Type B pancreatic cell (in vitro differentiated cells): ENCODE measurements at places on chromosomes 16 and 17. TPM values are rescaled to one million over a fixed set of nuclear protein-coding genes. Genes with fewer than 3 reads are reported as not detected.
A peak's percentile ranks its signal among the peaks of the same experiment; 100 is the strongest.

The ADAD2 gene
- not detected in 2 replicates for total RNA-seq

The COL1A1 gene
- 31.0 and 201 TPM in 2 replicates for total RNA-seq

The FMNL1 gene
- 1.9 and 6.0 TPM in 2 replicates for total RNA-seq

The SLFN5 gene
- 21.7 and 42.1 TPM in 2 replicates for total RNA-seq

The MYO15A gene
- 1.8 and 2.2 TPM in 2 replicates for total RNA-seq

GRCh38 chr17:61943117-61943516 lies 15.3 kb upstream of the INTS2 start:
- no peaks in the 10 kb centered on the region for H3K27me3 ChIP-seq
- H3K4me1 ChIP-seq: no peaks in the 10 kb centered on the region
- no peak overlapping the region for H3K4me3 ChIP-seq
- no peak overlapping the region for H3K27ac ChIP-seq
- peaks cover 13% of the 10 kb centered on the region for H3K36me3 ChIP-seq

DNA sequence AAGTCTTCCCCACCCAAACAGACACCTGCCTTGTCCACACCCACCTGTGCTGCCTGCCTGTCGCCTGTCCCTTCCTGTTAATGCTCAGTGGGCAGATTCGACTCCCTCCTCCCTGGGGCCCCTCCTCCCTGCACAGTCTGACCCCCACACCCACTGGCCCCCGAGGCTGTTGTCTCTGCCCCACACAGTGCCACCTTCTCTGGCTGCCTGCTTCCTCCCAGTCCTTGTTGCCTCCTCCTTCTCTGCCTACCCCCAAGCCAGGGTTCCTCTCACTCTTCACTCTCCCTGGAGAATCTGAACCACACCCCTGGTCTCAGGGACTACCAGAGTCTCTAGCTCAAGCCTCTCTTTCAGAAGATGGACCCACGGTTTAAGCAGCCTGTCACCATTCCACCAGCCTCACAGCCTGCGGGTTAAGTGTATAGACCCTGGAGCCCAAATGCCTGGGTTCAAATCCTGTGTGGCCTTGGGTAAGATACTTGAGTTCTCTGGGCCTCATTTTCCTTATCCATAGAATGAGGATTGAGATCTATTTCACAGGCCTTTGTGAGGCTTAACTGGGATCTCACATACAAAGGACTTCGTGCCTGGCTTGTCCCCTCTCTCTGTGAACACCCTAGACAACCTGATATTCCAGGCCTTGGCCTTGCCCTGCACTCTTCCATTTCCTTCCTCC lies 3.8 kb upstream of the ARHGAP23 start:
- peaks cover 31% of the 10 kb centered on the region for H3K4me1 ChIP-seq
- no peaks in the 10 kb centered on the region for H3K36me3 ChIP-seq
- peak overlapping the region; percentile 82 for H3K27ac ChIP-seq
- DNase-seq: no peak
- H3K4me3 ChIP-seq: peak overlapping the region; percentile 55
- H3K27me3 ChIP-seq: peaks cover 36% of the 10 kb centered on the region

- no peaks in the 10 kb centered on the region for H3K27me3 ChIP-seq
- no peaks in the 10 kb centered on the region for H3K36me3 ChIP-seq
- no peaks in the 10 kb centered on the region for H3K4me1 ChIP-seq
- H3K27ac ChIP-seq: no peak overlapping the region
These were observed 584.5 kb downstream of the HS3ST4 start for GRCh38 chr16:26276289-26276688.

DNA sequence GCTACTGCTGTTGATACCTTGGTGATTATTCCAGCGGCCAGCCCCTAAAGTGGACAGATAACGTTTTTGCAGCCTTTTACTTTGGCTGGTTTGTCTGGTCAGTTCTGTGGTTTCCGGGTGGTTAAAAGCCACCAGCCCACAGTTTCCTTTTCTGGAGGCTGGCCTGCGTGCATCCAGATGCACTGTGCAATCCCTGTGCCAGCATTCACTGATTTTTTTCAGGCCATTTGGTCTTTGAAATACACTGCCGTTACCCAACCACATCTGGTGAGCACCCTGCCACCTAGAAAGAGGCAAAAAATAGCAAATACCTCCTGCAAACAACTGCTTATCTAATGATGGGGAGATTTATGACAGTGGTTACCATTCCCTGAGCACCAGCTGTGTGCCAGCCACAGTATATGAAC lies 797 bp downstream of the NUDT7 start:
- H3K4me3 ChIP-seq: peak overlapping the region; percentile 89
- H3K36me3 ChIP-seq: no peaks in the 10 kb centered on the region
- peak overlapping the region; percentile 79 for H3K27ac ChIP-seq
- no peaks in the 10 kb centered on the region for H3K27me3 ChIP-seq

DNA sequence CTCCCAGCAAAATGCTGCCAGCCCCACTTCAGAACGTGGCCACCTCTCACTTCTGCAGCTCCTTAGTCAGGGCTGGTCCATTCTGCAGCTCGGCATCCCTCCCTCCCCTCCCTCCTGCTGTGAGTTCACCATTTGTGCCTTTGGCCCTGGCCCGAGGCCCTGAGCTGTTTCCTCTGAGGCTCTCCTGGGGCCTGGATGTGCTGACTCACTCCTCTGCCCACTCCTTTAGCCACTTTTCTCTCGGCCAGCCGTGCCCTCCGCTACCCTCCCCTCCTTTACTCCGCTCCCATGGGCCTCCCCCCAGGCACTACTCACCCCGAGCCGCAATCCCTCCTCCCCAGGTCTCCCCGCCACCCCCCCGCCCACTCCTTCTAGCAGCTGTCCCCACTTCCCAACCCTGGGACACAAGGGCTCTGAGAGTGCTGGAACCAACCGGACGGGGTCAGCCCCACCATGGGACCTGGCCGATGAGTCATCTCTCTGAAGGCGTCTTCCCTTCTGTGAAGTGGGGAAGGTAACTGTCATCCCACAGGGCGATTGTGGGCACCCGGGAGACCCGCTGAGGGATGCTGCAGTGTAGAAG lies 11.5 kb downstream of the KCNG4 start:
- peaks cover 6% of the 10 kb centered on the region for H3K27me3 ChIP-seq
- DNase-seq: no peak
- no peaks in the 10 kb centered on the region for H3K36me3 ChIP-seq

DNA sequence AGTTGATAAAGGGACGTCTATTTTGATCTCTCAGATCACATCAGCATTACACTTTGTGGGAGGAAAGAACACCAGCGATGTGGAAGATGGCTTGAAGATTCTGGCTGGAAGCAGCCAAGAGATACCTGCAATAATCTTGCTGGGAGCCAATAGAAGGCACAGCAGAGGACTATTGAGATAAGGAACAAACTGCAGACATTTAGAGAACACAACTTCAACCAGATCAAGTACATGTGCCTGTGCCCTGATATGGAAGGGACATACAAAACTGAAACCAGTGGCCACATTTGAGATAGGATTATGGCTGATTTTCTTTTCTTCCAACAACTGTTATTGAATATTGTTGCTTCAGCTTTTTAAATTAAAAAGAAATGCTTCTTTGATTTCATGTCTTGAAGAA lies 18.6 kb upstream of the PSMD7 start:
- no peak overlapping the region for H3K27ac ChIP-seq
- peaks cover 1% of the 10 kb centered on the region for H3K36me3 ChIP-seq
- H3K4me3 ChIP-seq: no peak overlapping the region
- no peak for DNase-seq

DNA sequence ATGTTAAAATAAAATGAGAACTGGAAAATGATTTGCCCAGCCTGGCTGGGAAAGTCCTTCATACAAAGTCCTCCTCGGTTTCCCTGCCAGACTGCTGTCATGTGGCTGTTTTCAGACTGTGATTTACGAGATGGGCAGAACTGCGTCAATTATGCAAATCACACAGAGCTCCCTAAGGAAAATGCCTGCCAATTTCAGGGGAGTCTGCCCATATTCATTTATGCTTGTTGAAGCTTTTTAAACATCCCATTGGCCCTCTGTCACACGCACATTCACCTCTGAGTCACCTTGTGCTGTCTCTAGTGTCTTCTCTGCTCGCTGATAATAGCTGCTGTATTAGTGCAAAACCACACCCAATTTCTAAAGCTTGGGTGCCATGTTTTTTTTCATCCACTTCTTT lies 81.7 kb upstream of the FAM20A start:
- no peaks in the 10 kb centered on the region for H3K36me3 ChIP-seq
- no peak overlapping the region for H3K27ac ChIP-seq
- DNase-seq: no peak
- no peaks in the 10 kb centered on the region for H3K4me1 ChIP-seq
- no peaks in the 10 kb centered on the region for H3K27me3 ChIP-seq

GRCh38 chr16:47967374-47967773 lies 188.4 kb downstream of the ABCC12 start:
- no peaks in the 10 kb centered on the region for H3K4me1 ChIP-seq
- H3K36me3 ChIP-seq: no peaks in the 10 kb centered on the region
- no peak for DNase-seq
- H3K27ac ChIP-seq: no peak overlapping the region

GRCh38 chr17:38572669-38573365 lies 32.9 kb downstream of the SRCIN1 start:
- no peak for DNase-seq
- H3K27ac ChIP-seq: no peak overlapping the region
- H3K27me3 ChIP-seq: peaks cover 88% of the 10 kb centered on the region
- peak overlapping the region; percentile 83 for H3K4me3 ChIP-seq

DNA sequence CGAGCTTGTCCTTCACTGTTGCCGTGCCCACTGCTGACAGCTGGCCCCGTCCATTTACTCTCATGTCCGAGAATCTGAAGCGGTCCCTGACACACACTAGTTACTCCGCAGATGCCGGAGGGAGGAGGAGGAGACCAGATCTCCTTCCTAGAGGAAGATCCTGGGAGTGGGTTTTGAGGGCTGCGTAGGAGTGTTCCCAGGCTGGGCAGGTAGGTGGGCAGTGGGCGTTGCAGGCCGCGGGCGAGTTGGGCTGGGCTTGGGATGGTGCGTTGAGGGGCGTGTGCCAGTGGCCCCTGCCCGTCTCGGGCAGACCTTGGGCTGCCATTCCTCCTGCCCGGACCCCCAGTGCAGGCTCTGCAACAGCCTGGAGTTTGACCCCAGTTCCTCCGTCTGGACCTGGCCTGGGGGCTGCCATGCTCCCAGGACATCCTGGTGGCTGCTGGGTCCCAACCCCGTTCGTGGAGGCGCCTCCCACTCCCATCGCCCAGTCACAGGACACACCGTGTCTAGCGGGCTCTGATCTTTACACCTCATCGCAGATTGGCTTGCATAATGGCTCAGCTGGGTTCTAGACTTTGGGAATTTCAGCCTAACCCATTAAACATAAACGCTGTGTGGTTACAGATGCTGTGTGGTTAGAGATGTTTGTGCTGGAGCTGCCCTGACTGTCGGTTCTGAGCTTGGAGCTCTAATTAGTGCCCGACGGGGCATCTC lies 22.8 kb downstream of the CACNA1H start:
- no peak overlapping the region for H3K4me3 ChIP-seq
- H3K36me3 ChIP-seq: no peaks in the 10 kb centered on the region
- H3K27ac ChIP-seq: no peak overlapping the region
- no peaks in the 10 kb centered on the region for H3K4me1 ChIP-seq

DNA sequence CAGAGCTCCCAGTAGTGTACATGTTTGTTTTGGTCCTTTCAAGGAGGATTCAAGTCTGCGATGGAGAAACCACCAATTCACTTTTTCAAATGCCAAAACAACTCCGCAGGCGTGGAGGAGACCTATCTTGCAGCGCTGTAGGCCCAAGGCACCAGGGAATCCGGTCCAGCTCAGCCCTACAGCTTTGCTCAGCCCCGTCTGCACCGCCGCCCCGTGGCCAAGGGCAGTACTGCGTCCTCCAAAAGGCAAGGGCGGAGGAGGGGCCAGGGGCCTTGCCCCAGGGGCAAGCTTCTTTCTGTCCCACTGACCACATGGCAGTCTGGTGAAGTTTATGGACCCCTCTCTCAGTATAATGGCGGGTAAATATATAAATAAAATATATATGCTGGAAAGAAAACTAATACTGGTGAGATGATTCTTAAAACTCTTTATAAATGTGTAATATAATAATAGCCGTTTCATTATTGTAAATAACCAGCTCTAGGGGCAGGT lies 709 bp upstream of the CD300LG start:
- H3K36me3 ChIP-seq: no peaks in the 10 kb centered on the region
- no peak overlapping the region for H3K4me3 ChIP-seq
- H3K27ac ChIP-seq: no peak overlapping the region
- H3K27me3 ChIP-seq: peaks cover 6% of the 10 kb centered on the region

- peak overlapping the region; percentile 97 for H3K27ac ChIP-seq
- H3K27me3 ChIP-seq: no peaks in the 10 kb centered on the region
- peak overlapping the region; percentile 34 for H3K4me3 ChIP-seq
- H3K36me3 ChIP-seq: peaks cover 4% of the 10 kb centered on the region
- peaks cover 53% of the 10 kb centered on the region for H3K4me1 ChIP-seq
- DNase-seq: no peak
These were observed 20.4 kb downstream of the CEP295NL start for GRCh38 chr17:78882540-78883088.

DNA sequence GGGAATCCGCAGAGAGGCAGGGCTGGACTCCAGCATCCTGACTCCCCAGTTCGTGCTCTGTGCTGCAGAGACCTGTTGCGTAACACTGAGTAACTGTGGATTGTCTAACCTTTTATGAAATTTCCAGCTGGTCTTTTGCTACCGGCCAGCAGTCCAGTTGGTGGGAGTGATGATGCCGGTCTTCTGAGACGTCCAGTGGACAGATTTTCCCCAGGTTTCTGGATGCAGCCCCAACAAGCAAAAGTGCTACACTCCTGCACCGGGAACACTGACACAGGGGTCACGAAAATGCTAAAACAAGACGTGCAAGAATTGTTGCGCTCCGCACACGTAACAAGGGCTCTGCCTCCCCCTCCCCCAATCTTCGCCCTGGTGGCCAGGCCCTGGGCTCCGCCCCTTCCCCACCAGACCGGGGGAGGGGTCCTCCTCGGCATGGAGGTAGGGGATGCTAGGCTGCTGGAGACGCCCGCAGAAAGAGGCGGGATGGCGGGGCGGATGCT lies 701 bp upstream of the MRC2 start:
- H3K4me1 ChIP-seq: peaks cover 20% of the 10 kb centered on the region
- H3K27me3 ChIP-seq: peaks cover 31% of the 10 kb centered on the region
- DNase-seq: peak; percentile 79
- H3K27ac ChIP-seq: peak overlapping the region; percentile 18

DNA sequence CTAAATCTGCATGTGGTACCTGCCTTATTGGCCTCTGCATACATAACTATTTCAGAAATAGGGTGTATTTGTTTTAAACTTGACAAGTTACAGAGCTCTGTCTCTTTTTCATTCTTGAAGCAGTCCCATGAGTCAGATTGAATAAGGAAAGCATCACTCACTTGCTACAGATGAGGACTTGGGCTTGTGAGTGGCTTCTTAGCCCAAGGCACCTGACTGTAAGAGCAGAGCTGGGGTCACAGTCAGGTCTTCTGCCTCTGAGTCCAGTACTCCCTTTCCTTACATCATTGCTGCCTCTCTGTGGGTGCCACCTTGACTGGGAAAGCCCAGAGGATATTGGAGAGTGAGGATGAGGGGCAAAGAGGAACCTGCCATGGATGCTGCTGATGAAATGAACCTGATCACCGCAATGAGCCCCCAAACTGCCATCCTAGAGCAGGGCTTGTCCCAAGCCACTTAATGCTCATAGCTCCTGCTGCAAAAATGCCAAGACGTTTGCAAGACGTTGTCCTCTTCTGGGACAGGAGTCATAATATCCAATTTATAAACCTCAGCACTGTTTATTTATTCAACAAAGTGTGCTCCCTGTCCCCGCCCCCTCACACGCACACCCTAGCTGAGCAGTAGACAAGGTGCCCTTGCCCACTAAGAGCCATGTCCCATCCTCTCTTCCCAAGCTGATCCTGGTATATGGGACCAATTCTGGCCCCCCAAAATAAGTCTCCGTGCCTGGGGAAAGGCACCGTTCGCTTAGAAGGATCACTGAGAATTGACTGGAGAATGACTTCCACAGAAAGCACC lies 74.1 kb downstream of the CCDC182 start:
- no peak overlapping the region for H3K4me3 ChIP-seq
- no peaks in the 10 kb centered on the region for H3K27me3 ChIP-seq
- peaks cover 20% of the 10 kb centered on the region for H3K36me3 ChIP-seq
- peak; percentile 43 for DNase-seq
- no peak overlapping the region for H3K27ac ChIP-seq

- H3K4me3 ChIP-seq: peak overlapping the region; percentile 88
- H3K4me1 ChIP-seq: peaks cover 40% of the 10 kb centered on the region
- H3K27ac ChIP-seq: peak overlapping the region; percentile 72
These were observed 532 bp downstream of the CNTNAP1 start for GRCh38 chr17:42682722-42683403.
